Stimulated activated CD4-positive, alpha-beta T cell treated with anti-CD3 and anti-CD28 coated beads, Interleukin-1b, Interleukin-23, amount 100 ng/mL, for 24 hours (primary cell): ENCODE measurements at places on chromosomes 13 and 19.

- no peak for DNase-seq
Measured at GRCh38 chr13:26460648-26461047, 96.8 kb upstream of the WASF3 start.

- no peak for DNase-seq
Measured at GRCh38 chr19:17948514-17948900, 15.7 kb downstream of the CCDC124 start.

- no peak for DNase-seq
Measured at GRCh38 chr13:33435207-33435606, 149.7 kb upstream of the STARD13 start.

DNA sequence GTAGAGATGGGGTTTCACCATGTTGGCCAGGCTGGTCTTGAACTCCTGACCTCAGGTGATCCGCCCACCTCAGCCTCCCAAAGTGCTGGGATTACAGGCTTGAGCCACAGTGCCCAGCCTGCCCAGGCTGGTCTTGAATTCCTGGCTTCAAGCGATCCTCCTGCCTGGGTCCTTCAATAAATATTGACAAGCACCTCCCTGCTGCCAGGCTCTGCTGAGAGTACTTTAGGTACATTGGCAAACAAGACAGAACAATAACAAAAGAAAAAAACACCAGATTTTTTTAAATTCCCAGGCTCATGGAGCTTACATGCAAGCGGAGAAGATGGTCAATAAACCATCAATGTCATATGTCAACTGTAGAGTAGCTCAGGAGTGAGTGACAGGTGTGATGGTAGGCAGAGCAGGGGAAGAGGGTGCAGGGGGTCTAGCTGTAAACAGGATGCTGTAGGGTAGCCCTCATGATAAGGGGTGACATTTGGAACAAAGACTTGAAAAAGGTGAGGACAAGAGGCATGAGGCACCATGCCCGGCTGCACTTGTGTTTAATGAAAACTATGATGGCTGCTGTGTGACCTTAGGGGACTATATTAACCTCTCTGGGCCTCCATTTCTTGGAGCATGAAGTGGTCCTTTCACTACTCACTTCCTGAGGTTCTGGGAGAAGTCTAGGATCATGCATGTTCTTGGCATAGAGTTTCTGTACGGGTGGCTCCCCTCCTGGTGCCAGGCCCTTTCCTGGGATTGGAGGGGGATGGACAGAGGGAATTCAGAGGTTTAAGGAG lies 19.6 kb downstream of the SULT2B1 start:
- no peak for DNase-seq

DNA sequence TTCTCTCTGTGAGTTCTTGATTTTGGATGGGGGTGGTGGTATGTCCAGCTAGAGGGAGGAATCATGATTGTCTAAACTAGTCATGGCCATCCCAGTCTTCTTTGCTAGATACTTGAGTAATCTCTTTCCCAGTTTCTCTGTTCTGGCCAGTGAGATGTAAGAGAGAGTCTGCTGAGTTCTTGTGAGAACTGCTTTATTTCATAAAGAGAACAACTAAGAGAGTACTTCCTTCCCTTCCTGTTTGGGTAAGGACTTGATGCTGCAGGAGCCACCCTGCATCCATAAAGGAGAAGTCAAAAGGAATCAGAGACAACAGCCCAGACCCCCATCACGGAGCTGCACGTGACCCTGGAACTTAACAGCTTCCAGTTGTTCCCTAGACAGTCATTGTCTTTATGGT lies 3.0 kb upstream of the RASL11A start:
- DNase-seq = no peak

DNA sequence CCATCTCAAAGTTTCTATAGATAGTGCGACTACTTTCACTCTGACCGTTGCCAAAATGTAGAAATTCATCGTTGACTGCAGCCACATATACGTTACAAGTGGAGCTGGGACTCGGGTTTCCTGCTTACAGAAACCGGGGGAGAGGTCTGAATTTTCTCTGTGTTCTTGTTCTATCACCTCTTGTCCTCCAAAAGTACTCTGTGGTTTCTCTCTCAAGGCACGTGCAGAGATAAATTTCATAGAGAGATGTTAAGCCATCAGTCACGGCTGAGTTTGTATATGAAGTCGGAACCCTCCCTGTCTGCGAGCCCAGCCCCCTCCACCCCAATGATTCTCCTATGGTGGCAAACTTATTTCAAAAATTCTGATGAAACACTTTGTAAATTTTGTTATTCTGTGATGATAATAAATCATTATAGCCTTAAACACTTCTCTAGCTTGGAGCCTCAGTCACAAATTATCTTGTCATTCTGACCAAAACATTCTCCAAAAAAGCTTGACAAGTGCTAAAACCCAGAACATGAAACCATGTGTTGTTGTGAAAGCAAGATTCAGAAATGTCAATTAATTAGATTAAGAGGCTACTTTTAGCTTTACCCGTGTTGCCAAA lies 87.5 kb downstream of the TSHZ3 start:
- no peak for DNase-seq

GRCh38 chr13:28499609-28500008 lies 4.7 kb upstream of the FLT1 start:
- no peak for DNase-seq

DNA sequence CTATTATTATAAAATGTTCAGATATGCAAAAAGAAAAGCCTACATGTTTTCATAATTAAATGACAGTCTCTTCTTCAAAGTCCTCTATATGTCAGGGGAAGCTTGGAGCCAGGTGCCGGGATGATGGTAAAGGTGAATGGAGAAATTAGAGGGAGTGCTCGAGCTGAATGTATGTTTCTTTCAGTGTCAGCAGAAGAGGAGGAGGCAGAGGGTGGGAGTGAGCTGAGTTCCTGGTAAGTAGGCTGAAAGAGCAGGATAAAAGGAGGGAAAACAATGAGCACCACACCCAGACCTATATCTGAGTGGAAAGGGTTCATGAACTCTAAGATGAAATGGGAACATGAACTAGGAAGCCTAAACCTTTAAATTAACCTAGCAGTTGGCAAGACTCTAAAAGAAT lies 307.6 kb upstream of the NBEA start:
- no peak for DNase-seq

DNA sequence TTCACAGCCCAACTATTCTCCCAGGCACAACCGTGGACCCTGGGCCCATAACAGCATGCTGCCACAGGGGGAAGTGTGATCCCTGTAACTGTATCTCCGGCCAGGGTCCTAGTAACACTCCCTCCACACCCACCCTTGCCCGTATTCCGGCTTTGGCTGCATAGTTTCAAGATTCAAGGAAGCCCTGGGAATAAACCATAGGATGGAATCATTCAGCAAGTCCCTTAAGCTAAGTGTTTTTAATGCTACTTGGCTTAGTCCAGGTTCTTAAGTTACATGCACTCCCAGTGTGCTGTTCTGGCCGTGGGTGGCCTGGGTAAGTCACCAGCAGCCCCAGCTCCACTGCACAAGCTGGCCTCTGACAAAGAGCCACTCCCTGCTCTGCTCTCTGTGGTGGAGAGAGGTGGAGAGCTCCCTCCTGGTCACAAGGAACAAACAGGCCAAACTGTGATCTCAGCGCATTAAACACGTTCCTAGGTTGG lies 532.4 kb upstream of the SGCG start:
- no peak for DNase-seq

GRCh38 chr13:64553411-64554129 lies 2676.6 kb downstream of the PCDH9 start:
- DNase-seq = no peak

DNA sequence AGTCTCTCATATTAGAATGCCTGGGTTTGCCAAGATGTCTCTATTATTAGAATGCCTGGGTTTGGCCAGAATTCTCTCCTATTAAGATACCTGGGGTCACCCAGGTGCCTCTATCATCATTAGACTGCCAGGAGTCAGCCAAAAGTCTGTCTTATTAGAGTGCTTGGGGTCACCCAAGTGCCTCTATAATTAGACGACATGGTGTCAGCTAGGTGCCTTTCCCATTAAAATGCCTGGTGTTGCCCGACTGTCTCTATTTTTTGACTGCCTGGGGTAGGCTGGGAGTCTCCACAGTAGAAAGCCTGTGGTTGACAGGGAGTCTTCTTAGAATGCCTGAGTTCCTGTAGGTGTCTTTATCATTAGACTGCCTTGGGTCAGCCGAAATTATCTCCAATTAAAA lies 1536.6 kb downstream of the UQCRFS1 start:
- no peak for DNase-seq

GRCh38 chr19:3480383-3481091 lies at the start of gene SMIM24:
Gene SMIM24 (minus strand): TSS chr19:3480525. CDS start chr19:3480463, 62 bp downstream.
- DNase-seq = no peak
